ENCODE measurements at places on chromosomes 2 and 18.
A peak's percentile ranks its signal among the peaks of the same experiment; 100 is the strongest.

GRCh38 chr18:63119647-63120046 is 199.9 kb downstream of the BCL2 start:
- no peak for DNase-seq

GRCh38 chr2:40827392-40827791 is 375.5 kb upstream of the SLC8A1 start:
- no peak for DNase-seq

DNA sequence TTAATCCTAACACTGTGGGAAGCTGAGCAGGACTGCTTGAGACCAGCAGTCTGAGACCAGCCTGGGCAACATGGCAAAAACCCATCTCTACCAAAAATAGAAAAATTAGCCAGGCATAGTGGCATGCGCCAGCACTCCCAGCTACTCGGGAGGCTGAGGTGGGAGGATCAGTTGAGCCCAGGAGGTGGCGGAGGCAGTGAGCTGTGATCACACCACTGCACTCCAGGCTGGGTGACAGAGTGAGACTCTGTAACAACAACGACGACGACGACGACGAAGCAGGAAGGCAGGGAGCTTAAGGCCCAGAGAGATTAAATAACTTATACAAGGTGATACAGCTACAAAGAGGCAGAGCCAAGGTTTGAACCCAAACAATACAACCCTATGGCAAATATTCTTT is 37.3 kb downstream of the CFAP36 start:
- DNase-seq = no peak

DNA sequence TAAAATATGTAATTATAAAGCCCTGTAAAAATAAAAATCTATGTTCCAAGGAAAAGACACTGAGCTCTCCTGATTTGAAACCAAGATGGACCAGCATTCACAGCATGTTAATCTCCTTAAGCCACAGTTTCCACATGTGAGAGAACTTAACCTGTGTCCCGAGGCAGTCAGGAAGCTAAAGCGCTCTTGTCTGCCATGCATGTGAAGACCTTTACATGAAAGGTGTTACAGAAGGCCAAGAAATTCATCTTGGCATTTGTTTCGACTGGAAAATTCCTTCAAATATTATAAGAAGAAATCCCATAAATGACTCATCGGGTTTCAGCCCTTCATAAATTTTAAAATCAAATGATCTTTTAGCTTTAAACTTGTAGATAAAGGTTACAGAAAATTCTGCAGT is 328.6 kb downstream of the CDH2 start:
- no peak for DNase-seq

DNA sequence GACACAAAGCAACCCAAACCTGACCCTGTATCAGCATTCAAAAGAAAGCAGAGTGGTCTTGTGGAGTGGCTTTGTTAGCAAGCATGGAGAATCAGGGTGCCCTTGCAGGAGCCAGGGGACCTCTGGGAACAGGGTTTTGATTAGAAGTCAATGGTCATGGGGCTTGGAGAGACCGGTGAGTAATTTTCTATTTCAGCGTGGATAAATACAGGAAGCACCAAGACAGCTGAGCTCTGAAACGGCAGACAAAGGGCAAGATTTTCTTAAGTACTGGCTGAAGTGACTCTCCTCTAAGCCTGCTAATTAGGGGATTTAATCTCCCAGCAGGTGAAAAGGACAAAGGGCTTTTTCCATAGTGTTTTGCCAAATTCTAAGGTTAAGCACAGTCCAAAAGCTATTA is 78.0 kb upstream of the GAREM1 start:
- DNase-seq = no peak

- DNase-seq = no peak
These were observed 733.5 kb downstream of the SOCS6 start for GRCh38 chr18:71022389-71022788.

- no peak for DNase-seq
These were observed 350.7 kb upstream of the MYT1L start for GRCh38 chr2:2681711-2682251.

DNA sequence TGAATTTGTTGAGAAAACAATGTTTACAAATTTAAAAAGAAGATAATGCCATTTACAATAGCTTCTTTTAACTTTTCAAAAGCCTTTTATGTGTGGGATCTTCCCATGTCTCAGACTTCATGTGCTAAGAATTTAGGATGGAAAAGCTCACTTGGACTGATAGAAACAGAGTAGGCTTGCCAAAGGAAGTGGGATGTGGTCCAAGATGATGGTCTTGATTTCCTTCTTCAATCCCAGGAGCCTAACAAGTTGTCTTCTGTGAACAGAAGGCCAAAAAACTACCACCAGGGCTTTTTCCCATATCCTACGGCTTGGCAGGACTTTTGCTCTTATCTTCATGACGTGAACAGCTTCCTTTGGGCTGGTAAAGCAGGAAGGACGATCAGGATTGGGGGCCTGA is 9.5 kb downstream of the CXCR4 start:
- DNase-seq = no peak

DNA sequence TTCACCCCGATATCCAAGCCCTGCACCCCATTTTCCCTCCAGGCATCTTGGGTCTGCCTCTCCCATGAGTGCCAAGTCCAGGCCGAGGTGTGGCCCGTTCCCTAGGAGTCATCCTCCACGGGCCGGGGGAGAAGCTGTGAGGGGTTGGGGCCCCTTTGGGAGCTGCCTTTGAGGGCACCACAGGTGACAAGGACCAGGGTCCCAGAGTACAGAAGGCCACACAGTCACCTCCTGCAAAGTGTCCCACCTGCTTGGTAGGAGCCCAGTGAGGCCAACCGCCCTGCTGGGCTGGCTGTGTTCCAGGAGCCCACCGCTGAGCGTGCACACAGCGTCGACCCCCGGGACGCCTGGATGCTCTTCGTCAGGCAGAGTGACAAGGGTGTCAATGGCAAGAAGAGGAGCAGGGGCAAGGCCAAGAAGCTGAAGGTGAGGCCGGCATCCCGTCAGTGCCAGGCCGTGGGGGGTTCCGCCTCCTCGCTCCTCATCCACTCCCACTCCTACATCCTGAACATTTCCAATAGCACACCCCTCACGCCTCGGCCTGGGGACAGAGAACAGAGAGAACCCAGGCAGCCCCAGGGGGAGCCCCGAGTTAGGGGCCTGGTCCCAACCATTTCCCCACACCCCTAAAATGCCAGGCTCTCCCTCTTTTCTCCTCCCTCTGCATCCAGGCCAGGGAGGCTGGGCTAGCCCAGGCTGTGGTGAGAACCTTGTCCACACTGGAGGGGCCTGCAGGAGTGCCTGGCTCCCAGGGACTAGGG is 2.7 kb downstream of the ERFE start:
- DNase-seq = no peak

DNA sequence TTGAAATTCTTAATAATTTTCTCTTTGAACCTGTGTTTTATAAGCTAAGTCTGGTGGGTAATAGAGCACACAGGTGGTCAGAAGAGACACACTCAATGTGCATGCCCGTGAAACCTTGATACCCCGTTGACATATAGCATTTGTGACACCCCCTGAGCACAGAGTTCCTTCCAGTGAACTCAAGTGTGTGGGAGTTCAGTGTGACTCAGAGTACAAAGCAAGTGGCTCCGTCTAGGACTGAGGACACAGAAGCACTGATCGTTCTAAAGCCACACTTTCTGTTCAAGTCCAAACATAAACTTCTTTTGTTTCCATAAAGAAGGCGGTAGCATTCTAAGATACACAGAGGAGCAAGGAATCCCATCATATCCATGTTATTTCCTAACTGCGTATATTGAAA is 523.6 kb downstream of the PID1 start:
- no peak for DNase-seq

DNA sequence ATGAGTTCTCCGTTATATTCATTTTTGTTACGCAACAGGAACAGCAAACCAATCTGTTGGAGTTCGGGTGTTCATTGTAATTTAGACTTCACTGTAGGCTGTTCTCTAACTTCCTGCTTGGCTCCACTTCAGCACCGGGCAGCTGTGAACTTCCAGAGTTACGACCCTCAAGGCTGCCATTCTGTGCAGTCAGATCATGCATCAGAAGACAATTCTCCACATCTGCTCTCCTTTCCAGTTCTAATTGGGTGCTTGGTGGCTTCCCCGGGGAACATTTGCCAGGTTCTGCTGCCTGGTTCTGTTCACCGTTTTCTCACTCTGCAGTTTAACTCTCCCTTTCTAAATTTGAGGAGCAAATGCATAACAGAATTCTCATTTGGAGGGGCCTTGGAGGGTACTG is 237.7 kb downstream of the NYAP2 start:
- no peak for DNase-seq

DNA sequence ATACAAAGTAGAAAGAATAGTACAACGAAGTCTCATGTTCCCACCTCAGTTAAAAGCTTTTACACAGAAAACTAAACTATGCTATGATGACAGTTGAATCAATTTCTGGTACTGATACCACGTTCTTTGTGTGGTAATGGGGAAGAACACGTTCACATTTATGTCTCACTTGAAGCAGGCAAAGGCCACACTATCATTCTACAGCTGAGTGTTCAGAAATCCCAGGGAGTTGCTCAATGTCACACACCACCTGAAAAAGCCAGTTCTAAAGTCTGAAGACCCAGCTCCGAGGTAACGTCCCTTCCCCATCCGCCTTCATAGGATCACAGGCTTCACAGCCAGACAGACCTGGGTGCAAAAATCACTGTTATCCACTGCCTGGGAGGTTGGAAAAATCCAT is 8.9 kb downstream of the RNF149 start:
- no peak for DNase-seq

DNA sequence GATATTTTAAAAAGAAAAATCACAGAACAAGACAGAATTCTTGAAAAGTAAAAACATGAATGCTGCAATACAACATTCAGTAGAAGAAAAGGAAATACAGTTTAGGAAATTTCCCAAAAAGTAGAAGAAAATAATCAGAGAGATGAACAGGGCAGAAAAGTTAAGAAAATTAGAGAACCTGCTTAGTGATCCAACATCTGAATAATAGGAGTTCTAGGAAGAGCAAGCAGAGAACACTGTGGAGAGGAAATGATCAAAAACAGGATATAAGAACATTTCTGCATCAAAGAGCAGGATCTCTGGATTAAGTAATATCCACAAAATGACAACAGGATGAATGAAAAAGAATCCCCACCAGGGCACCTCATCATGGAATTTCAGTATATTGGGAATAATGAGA is 8.8 kb upstream of the FHOD3 start:
- DNase-seq = no peak

DNA sequence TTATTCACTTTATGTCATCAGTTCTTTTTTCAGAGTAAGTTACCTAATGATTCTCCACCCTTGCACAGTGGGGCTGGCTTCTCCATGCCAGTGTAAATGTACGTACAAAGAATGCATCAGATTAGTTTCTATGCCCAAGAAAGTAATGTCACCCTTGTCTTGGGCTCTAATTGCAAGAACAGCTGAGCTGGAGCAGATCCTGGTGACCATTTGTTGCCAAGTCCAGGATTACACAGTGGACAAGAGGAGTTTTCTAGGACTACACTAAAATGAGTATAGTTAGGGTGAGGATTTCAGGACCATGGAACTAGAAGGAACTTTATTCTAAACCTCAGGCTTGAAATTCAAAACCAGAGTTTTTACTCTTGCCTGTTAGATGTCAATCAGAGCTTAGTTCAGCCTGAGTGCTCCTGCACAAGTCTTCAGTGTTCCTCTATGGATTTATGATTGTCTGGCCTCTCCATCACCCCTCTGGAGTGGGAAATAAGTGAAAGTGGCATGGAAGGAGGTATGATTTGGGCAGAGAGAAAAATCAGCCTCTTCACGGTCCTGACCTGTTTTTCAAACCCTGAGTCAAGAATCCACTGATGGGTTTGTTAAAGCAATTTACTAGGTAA is 29.8 kb downstream of the PCBP1 start:
- DNase-seq = no peak

DNA sequence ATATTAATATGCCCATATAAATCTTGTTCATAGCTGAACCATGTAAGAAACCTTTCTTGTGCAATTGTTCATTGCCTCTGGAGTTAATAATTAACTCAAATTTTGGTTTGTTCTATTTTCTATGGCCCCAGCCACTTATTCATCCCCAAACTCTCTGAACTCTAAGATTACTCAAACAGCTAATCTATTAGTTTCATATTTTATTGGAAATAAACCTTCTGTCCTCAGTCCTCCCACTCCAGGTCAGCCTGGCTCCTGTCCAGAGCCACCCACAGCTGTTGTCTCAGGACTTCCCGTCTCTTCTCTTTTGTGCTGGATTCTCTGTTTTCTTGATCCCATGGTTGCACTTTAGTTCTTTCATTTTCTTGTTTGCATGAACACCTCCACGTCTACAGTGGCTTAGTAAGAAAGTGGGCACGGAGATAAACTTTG is 4.4 kb upstream of the RNF103 start:
- DNase-seq = no peak

- DNase-seq = no peak
These were observed 76.1 kb upstream of the CPO start for GRCh38 chr2:206863196-206863595.

- no peak for DNase-seq
These were observed 2.8 kb upstream of the PUM2 start for GRCh38 chr2:20353241-20353992.

- no peak for DNase-seq
These were observed 25.2 kb downstream of the CAPN13 start for GRCh38 chr2:30781961-30782533.

GRCh38 chr2:201414099-201415023 is 36.9 kb downstream of the TRAK2 start:
- peak; percentile 9 for DNase-seq

GRCh38 chr2:85516653-85517389 is 22.1 kb upstream of the MAT2A start:
- no peak for DNase-seq

DNA sequence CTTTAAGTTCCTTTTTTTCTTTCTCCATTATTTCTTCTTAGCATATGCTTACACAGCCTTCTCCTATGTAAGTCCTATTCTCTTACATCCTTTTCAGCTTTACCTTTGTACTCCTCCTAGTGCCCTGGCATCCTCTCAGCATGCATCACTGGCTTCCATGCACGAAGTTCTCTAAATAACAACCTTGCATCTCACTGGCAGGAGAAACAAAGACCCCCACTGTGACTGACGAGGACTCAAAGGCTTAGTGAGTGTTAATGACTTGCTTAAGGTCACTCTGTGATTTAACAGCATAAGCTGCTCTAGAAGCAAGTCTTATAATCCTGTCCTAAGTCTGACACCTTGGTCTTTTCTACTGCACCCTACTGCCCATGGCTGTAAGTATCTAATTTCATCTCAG is 1236.0 kb upstream of the CELF4 start:
- DNase-seq = no peak

- no peak for DNase-seq
These were observed 17.3 kb downstream of the CFAP65 start for GRCh38 chr2:219024059-219024458.

GRCh38 chr18:79068341-79068936 is 755 bp upstream of the ATP9B start:
- DNase-seq = no peak

- DNase-seq = no peak
These were observed 17.4 kb downstream of the OSBPL1A start for GRCh38 chr18:24380163-24380747.
